NCI-H510A treated with DMSO at 0.1 percent for 48 hours (cell line): ENCODE measurements at places on chromosomes 6 and 20.

- DNase-seq, result peak; percentile 33
Measured at GRCh38 chr6:107707346-107708275, 116.5 kb downstream of the SCML4 start.

DNA sequence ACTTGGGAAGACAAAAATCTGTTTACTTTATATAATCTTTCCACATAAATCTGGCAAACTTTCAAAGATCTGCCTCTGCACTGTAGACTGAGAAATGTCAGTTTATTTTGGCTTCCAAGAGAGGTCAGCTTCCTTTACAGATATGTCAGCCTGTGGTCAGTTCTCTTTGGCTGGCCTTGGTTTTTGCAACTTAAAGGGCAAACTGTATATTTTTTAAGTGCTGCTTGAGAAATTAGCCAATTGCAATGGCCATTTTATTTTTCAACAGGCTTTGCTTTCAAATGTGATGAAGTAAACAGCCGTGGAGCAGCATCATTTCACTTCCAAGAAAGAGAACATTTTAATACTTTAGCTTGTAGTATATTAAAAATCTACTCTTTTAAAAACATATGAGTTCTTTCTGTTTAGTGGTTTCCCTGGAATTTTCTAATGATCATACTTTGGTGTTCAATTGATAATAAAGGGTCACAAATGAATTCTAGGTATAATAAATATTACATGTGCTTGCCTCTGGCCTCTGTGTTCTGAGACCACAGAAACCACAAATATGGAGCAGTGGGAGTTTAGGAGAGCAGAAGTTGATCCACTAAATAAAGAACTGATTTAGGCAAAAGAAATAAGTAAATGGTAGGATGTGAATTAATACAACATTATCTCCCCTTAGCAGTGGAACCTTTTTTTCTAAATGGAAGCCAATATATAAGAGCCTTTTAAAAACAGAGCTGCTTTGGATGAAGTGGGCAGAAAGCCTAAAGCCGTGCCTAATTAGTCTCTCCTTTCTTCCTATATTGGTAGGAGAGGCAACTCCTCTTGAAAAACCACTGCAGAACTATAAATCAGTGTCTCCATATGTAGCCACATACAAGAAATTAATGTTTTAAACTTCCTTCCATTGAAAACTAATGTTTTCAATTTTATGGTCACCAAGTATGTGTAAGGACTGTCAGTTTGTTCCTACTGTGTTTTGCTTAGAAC lies 16.2 kb downstream of the ADGRB3 start:
- DNase-seq, result no peak

DNA sequence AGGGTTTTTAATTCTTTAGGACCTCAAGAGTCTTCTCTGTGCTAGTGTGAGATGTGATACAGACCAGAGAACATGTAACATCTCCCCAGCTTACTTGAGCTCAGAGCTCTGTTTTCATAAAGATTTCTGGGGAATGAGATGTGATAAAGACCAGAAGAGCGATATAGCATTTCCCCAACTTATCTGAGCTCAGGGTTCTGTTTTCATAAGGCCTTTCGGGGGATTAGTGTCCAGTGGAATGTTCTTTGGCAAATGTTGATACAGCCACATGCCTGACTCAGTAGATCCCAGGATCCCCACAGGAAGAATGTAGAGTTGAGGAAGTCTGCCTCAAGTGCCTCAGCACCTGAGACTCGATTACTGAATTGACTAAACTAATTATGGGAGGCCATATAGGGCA lies 18.7 kb upstream of the TOP1 start:
- no peak for DNase-seq

DNA sequence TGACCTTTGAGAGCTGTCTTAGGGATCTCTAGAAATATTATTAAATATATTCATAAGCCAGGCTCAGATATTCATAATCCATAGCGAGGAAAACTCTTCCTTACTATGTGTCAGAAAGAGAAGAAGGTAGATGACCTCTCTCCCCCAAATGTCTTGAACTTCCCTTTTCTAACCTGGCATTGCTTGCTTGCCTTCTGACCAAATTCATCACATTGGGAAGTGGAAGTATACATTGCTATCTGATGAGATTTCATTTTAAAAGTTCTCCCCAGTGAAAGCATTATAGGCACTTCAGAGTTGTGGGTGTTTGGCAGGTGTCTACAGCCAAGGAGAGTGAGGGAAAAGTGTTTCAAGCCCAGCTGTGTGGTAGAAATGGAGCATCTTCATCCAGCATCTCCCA lies 197.3 kb downstream of the ZFAND3 start:
- no peak for DNase-seq

GRCh38 chr20:57089699-57090144 lies 176.7 kb downstream of the BMP7 start:
- DNase-seq, result peak; percentile 0

GRCh38 chr6:108942556-108943492 lies 94.6 kb downstream of the ARMC2 start:
- no peak for DNase-seq

DNA sequence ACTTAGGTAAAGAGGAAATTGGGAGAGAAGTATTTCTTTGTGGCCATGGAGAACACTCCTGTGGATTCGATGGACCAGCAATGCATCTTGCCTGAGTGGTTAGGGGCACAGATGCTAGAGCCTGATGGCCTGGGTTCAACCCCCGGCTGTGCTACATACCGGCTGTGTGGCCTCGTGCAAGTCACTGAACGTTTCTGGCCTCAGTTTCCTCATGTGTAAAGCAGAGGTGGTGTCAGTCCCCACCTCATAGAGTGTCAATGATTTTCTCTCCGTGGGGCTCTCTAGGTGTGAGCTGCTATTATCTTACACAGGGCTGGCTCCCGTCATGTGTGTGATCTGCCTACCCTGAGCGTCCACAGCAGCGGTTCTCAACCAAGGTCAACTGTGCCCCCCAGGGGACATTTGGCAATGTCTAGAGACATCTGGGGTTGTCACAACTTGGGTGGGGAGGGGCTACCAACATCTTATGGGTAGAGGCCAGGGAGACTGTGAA lies 50.0 kb upstream of the PTPN1 start:
- no peak for DNase-seq

- DNase-seq, result no peak
Measured at GRCh38 chr6:140202964-140203515, 828.6 kb upstream of the CITED2 start.

DNA sequence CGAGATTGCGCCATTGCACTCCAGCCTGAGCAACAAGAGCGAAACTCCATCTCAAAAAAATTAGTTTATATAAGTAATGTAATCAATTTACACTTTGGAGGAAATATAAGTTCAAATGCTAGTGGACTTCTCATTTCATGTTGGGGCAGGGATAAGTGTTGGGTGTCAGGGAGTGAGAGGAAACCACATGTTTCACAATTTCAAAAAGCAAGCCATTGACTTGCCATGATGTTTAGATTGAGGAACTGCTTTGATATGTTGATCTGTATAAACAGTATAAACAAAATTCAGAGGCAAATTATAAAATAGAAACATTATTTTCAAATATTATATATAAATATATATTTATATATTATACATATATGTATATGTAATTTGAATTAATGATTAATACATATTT lies 42.7 kb downstream of the FILIP1 start:
- no peak for DNase-seq

GRCh38 chr6:11798096-11798495 lies 19.5 kb upstream of the ADTRP start:
- no peak for DNase-seq

GRCh38 chr6:47648031-47648430 lies 50.3 kb upstream of the ADGRF4 start:
- DNase-seq, result no peak

DNA sequence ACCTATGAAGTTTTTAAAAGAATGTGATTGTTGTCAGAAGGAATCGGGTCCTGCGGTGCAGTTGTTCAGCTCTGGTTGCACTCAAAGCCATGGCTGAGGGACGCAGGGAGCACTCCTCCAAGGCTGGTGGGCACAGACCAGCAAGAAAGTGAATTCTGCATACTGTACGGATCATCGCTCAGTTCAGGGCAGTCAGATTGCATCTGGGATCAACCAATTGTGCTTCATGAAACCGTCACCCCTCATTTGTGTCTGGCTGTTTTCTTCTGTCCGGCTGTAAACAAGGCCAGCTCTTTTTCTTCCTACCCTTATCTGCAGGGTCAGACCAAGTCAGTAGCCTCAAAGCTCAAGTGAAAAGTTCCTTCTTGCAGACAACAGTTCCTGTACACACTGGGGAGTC lies 478.3 kb downstream of the TFAP2A start:
- DNase-seq, result no peak

DNA sequence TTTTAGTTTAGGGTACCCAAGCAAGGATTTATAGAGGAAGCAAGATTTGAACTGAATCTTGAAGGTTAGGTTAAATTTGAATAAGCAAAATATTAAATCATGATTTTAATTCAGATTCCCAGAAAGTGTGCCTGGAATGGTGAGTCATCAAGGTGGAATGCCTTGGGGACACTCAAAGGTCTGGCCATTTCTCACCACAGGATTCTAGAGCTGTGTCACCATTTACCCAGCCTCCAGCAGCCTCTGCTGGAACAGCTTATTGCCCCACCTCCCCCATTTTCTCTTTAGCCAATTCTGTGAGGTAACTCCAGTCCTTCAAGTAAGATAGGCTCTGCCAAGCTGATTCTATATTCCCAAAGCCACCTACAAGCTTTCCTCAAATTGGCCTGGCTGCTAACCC lies 181.4 kb downstream of the SIM1 start:
- DNase-seq, result no peak

DNA sequence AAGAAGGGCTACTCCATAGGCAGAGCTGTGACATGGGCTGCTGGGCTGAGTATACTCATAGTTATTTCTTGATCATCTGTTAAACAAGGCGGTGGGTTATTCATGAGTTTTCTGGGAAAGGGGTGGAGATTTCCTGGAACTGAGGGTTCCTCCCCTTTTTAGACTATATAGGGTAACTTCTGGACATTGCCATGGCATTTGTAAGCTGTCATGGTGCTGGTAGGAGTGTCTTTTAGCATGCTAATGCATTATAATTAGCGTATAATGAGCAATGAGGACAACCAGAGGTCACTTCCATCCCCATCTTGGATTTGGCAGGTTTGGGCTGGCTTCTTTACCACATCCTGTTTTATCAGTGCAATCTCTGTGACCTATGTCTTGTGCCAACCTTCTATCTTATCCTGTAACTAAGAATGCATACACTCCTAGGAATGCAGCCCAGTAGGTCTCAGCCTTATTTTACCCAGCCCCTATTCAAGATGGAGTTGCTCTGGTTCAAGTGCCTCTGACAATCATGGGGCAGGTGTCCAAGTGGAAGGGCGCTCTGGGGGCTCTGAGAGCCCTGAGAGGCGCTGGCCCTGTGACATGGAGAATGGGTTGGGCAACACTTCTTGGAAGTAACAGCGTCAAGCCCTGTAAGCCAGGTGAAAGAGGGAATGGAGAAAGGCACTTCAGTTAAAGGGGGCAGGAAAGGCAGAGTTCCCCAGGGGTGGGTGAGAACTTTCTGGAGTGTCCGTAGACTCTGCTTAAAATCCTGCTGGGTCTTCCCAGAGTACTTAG lies 354.2 kb upstream of the SULF2 start:
- no peak for DNase-seq

DNA sequence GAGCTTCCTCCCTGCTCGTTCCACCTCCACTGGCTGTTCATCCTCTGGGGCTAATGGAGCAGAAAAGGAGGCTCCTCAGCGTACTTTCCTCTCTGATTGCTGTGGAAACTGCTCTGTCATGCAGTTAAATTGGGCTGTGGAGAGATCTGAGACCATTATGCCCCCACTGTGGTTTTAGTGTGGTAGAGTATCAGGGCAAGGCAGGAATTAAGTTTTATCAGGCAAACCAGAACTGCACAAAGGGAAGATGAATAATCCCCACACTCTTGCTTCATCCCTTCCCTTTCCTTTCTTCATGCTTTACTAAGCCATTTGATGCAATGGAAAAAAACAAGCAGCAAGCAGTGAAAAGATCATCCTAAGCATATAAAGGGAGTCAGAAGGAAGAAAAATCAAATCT lies 11.9 kb upstream of the ME1 start:
- DNase-seq, result no peak

DNA sequence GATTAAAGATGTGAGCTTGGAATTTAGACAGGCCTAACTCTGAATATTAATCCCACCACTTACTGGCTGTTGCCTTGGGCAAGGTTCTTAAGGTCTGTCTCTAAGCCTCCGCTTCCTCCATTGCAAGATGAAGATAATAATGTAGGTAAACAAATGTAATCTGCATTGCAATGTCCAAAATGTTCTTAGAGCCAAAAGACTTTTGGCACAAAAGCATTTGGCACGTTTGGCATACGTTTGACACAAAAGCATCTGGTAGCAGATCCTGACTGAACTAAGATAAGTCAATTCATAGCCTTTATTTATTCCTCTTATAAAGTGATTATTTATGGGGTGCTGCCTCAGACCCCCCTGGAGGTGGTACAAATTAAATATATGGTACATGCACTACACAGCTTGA lies 229.9 kb upstream of the STXBP5 start:
- DNase-seq, result no peak

- no peak for DNase-seq
Measured at GRCh38 chr6:33030245-33030644, 20.9 kb upstream of the HLA-DOA start.

GRCh38 chr6:151290877-151291721 lies 51.3 kb downstream of the AKAP12 start:
- DNase-seq, result no peak

GRCh38 chr6:11770546-11771466 lies 7.8 kb downstream of the ADTRP start:
- no peak for DNase-seq

- DNase-seq, result no peak
Measured at GRCh38 chr20:51758978-51759544, 9.1 kb downstream of the ATP9A start.

DNA sequence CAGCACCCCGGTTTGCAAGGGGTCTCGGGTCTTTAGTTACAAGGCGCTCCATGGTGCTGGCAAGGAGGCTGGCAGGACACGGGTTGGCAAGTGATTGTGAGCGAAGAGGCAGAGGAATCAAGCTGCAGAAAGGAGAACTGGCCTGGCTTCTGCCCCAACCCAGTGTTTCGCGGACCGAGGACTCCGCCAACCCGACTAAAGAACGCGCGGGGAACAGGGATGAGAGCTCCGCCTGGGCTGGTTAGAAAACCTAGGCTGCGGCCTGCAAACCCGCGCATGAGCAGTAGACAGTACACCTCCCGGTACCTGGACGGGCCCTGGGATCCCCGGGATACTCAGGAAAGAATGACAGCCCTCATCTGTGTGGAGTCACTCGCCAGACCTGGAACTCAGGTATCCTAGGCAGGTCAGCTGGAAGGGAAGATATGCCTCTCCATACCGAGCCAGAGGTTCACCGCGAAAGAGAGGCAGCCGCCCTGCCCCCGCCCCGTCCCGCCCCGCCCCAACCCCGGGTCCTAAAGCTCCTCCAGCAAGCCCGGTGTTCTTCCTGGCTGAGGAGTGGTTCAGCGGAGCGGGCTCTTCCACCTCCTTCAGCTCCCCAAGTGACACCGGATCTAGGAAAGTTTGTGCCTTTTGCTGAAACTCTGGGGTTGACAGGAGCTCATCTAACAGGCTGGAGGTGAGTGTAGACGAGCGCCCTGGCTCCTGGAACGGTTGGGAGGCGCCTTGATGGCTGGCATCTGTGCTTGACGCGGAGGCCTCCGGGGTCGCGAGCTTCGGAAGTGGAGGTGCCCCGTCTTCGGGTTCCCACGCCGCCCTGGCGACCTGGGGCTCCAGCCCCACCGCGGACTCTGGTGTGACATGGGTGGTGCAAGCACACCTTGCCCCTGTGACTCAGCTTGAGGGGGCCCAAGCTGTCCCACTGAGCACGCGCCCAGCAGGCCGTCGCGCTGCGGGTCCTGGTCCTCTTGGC lies 1847.3 kb upstream of the DEFB115 start:
- no peak for DNase-seq
